Tibial artery (tissue), 4 donors: ENCODE measurements at places on chromosomes 3 and 15.

DNA sequence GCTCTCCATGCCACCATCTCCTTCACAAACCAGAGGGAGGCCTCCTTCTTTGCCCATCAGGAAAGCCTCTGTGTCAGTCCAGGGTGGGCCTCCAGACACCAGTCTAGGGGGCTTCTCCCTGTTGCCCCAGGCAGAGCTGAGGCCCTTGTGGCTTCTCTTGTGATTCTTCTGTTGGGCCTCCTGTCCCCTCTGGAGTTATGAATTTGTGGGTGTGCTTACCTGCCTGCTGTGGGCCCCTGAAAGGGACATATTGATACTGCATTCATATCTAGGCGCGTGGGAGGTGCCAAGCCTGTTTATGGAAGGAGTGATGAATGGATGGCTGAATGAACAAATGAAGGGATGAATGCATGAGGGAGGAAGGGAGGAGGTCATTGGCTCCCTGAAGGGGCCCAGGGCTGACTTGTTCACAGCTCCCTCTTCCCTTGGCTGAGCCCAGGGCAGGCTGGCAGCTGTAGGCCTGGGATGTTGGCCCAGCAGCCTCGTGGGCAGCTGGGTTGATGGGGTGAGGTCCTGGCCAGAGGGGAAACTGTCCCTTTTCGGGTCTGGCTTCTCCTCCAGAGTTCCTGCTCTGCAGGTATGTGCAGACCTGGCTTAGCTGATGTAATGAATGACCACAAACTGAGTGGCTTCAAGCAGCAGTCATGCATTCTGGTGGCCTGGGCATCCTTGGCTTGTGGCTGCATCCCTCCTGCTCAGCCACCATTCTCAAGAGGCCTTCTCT is 195.4 kb downstream of the GOLGA6L6 start:
- DNase-seq, result no peak

- no peak for DNase-seq
These were observed 294.7 kb downstream of the ERC2 start for GRCh38 chr3:56173601-56174000.

- no peak for DNase-seq
These were observed 1370.6 kb downstream of the SI start for GRCh38 chr3:163707659-163708058.

DNA sequence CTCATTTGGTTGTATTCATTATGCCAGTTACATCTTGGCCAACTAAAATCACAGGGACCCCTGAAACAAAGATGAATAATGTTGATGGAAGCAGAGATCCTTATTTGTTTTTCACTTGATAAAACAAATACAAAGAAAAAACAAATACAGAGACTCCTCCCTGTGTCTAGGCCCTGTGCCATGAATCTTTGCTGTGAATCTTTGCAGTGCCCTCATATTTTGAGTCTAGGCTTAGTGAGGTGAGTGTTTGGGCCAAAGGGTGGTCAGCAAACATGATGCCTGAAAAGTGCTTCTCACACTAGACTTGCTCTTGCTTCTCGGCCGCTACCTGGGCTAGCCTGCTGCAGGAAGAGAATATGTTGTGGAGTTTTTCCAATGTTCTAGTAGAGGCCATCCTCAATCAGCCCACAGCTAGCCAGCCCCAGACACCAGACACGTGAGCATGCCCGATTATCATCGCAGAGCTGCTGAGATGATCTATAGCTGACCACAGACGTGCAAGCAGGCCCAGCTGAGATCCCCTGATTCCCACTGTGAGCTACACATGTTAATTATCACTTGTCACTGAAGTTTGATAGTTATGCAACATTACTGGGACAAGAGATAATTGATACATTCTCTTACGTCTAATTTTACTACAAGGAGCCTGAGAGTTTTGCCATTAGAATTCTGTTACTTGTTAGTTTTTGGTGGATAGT is 191.4 kb downstream of the THRB start:
- no peak for DNase-seq

- DNase-seq, result no peak
These were observed 260.6 kb upstream of the NECTIN3 start for GRCh38 chr3:110811050-110811449.

DNA sequence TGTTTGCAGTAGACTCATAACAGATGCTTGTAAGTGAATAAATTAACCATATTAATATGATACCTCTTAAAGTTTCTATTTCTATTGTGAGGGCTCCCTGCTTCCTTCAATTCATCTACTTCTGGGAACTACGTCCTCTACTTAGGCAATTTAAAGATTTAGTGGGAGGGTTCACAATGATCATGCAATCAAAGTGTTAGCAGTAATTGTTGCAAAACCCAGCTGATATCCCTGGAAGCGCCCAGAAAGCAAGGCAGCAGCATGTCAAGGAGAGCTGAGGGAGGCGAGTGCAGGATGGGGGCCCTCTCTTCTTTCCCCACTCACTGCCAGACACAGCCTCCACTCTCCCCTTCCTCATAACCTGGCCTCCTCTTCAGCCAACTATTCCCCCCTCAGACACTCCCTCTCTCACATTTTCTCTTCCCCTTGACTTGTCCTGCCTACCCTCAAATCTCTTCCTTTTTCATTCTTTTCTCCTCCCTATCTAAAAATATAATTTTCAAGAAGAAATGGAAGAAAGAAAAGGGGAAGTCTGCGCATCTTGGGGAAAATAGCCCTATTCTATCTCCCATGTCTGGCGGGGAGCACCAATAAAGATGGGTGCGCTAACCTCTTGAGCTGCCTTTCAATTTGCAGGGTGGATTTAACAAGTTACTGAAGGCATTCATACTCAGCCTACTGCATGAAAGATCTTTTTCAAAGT is 6.6 kb downstream of the TMEM212 start:
- DNase-seq, result no peak
